ENCODE measurements at places on chromosomes 12 and 14.

- DNase-seq: no peak
Measured at GRCh38 chr12:128393346-128393745, 126.4 kb downstream of the TMEM132C start.

DNA sequence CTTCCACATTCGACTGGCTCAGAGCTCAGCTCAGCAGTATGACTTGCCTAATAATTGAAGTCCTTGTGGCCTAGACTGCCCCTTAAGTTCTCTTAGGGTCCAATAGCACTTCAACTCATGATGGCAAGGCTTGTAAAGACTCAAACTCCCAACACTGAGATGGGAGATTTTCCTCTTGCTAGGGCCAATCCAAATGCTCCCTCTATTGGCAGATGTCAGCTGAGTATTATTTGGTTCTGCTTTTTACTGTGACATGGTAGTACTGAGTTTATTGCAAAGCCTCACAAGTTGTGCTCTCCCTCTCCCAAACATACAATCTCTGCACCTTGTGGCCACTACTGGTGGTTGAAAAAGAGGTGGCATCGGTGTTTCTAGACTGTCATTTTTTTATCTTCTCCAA is 164.2 kb downstream of the ALG10 start:
- no peak for DNase-seq

DNA sequence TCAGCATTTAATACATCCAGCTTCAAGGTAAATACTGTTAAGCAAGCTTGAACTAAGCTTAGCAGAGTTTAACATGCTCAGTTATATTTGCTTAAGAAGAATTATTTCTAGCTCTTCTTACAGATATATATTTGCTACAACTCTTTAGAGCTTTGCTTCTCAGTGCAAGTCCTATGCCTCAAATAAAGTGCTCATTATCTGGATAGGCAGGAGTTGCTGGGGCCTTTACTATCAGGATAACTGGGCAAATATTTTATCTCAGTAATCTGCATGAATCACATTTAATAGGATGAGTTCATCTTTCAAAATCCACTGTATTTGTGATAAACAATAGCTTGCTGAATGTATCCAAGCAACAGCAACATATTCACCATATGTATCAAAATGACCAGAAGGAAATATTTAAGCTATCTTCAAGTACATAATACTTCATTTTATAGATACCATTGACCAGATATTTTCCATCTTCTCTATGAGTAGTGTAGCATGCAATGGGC is 187.6 kb downstream of the NOVA1 start:
- no peak for DNase-seq

DNA sequence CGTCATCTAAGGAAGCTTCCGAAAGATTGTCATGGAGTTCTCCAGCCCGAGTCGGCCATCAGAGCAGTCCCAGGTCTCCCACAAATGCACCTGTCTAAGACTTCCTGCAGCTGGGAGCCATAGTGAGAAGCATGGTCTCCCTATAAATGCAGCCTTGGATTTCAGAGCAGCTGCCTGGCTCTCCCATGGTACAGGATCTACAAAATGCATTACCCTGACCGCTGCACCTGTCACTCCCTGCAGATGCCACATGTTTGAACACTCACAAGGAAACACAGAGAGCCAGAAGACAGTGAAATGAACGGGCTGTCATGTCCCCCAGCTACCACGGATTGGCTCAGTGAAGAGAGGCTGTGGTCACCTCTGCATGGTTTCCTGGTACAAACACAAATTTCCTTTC is 702.7 kb downstream of the MED13L start:
- no peak for DNase-seq

DNA sequence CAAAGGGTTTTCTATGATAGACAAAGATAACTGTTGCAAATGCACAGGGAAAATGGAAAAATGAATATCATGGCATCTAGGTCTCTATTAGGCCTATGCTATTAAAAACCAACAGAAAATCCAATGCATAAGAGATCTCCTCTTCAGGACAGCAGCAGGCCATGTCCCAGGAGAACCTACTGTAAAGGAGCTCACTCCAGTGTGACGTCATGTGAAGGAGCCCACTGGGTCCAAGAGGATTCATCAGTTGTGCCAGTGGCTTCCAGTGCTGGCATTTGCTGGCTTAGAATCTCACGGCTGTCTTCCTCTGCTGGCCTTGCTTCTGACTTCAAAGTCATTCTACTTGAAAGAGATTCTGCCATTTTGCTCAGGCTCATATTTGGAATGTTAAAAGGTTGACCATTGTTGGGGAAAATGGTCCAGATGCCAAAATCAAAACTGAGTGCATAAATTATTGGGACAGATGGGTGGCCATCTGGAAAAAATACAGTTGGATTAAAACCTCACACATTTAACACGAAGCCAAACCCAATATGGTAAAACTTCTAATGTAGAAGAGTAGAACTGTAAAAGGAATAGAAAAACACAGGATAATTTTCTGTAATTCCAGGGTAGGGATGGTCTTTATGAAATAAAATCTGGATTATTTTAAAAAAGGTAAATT is 75.4 kb upstream of the ARID2 start:
- DNase-seq: no peak

GRCh38 chr12:72995616-72996015 is 723.4 kb downstream of the TRHDE start:
- no peak for DNase-seq

- no peak for DNase-seq
Measured at GRCh38 chr12:96295532-96296160, 101.5 kb downstream of the ELK3 start.

DNA sequence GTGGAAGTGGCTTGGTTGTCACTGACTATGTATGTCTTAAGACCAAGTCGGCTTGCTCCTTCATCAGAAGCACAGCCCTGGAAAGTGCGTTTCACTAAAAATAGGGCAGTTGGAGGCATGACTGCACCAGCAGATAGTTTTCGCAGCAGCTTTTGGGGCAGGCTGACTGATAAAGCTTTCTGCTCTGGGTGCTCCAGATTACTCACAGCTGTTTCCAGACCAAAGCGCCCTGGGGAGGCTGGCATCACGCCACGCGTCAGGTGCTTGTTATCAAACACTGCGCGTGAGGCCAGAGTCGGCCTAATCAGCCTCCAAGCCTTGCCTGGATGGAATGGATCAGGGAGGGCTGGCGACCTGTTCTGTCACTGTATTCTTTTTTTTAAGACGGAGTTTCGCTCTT is 13.3 kb upstream of the LRRC10 start:
- DNase-seq: no peak

GRCh38 chr12:75661908-75662307 is 150.5 kb upstream of the KRR1 start:
- no peak for DNase-seq

DNA sequence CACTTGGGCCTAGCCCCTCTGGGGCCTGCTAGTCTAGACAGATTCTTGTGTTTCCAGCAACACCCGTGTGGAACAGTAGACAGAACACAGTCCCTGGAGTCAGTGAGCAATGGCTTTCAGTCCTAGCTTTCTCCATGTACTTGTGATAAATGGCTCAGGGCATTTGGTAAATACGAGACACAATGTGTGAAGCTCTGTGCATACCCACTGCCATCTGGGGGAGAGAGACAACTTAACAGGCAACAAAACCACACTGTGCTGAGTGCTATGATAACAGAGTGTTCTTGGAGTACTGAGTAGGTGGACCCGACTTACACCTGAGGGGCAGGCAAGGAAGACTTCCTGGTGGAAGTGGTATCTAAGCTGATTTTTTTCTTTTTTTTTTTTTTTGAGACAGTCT is 86.3 kb upstream of the TBX3 start:
- DNase-seq: no peak

DNA sequence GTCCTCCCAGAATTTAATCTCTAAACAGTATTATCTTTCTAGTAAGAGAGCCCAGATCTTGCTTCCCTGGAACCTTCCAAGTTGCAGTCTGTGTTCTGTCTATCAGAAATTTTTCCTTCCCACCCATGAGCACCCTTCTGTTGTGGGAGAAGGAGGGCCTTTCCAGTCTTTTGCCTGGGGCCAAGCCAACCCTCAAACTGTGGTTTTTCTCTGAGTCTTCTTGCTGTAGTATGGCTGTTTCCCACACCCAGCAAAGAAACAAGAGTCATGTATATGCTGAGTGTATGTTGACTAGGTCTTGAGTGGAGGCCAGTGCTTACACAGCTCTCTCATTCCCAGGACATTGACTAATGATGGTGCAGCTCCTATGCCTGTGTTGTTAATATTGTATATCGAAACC is 104.5 kb downstream of the TGFB3 start:
- no peak for DNase-seq

DNA sequence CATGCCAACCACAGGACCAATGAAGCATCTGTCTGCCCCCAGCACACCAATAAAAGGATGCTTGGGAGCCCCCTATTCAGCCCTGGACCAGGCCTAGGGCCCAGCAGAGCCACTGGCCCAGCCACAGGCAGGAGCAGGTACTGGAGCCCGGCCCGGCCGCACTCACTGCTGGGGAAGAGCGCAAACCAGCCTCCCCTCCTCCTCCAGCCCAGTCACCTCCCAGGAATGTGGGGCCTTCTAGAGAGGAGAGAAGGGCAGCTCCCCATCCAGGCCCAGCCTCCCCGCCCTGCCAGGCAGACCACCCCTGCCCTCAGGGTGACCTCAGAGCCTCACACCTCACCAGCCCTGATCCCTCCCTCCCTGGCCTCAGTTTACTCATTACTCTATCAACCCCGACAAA is 56.2 kb downstream of the CCNK start:
- DNase-seq: no peak

DNA sequence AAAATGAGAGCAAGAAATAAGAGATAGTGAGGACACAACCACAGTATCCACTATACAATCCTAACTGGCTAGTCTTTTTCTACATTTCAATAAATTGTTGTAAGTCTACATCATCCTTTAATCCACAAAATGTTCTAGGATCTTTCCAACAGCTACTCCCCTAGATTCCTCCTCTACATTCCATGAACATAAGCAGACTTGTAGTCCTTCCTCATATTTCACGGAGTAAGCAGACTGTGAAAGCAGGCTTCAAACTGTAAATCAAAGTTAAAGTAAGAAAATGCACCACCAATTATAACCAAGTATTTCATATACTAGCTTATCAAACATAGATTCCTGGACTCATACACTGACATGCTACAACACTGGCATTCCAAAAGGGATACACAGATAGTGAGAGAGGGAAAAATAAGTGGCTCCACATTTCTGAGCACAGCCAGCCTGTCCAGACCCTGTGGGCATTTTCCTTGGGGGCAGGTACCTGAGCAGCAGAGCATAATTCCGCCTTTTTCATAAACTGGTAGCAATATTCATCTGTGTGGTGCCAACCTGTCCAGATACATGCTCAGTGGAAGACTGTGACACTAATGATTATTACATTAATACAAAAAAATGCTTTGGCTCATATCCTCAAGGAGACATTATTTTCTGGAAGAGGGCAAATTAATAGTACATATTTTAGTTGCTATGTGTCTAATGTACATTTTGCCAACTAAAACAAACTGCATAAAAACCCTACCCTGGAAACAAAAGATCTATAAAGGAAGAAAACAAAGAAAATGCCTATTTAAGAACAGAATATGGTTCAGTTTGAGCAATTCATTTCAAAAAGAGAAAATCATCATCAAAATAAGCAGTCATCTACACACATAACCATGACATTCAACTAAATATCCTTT is 113.3 kb upstream of the FSCB start:
- no peak for DNase-seq

DNA sequence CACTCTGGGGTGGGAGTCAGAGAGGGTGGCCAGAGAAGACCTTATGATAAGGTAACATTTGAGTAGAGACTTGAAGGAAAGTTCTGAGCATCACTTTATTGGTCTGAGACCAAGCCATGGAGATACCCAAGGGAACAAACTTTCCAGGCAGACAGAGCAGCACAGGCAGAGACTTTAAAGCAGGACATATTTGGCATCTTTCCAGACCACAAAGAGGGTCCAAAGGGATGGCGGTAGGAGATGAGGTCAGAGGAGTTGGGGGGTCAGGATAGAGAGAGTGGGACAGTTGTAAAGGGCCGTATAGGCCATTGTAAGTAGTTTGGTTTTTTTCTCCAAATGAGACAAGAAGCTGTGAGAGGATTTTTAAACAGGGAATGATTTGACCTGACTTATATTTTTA is 344.4 kb downstream of the SEC23A start:
- DNase-seq: no peak

All from hematopoietic multipotent progenitor cell (in vitro differentiated cells).